ENCODE measurements at places on chromosomes 4 and X.

GRCh38 chr4:101853028-101853427 lies 62.5 kb downstream of the BANK1 start:
- DNase-seq: no peak

DNA sequence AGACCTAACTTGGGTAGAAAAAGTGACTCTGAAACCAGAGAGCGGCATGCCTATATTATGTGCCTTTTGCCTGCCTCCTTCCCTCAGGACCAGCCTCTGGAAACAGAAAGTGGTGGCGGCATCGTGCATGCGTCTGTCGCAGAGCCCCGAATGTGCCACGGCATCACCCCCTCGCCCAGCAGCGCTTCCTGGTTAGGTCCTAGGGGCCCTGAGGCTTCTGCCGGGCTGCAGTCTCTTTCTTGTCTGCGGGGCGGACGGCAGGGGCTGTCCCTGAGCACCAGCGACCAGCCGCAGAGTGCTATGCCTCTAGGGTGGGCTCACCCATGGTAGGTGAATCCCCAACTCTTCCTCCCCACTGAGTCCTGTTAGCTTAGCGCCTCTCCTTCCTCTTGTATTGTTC lies 68.7 kb downstream of the VSIG4 start:
- no peak for DNase-seq

DNA sequence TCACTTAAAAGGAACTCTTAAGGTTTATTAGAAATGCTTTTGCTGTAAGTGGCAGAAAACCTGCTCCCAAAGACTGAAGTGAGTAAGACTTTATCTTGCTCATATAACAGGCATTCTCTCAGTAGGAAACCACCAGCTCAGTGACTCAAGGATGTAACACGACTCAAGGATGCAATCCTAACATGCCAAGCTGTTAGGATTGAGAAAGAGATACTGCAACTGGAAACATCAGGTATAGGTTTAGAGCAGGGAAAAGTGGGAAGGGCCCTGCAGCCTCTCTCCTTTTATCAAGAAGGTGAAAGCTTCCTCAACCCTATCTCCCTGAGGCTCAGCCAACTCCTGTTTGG lies 11.9 kb upstream of the SLC9A7 start:
- no peak for DNase-seq

DNA sequence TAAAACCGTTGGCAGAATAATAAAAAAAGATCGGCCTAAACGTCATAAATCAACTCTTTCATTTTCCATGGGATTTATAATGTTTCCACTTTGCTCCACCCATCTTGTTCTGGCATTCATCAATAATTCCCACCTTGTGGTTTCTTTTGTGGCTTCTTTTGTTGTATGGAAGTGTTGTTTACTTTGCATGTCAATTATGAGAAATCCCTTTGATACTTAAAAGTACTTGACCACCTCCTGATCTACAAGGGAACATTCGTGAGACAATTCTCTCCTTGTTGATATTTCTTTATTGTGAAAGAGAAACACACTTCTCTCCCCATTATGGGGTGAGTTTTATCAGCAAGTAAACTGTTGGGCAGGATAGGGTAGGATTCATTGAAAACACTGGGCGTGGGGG lies 2.8 kb downstream of the AMELX start:
- DNase-seq: no peak
